ENCODE measurements at places on chromosomes 13 and 19.

GRCh38 chr13:114095486-114095885 is 36.9 kb downstream of the RASA3 start:
- DNase-seq = peak; percentile 20

DNA sequence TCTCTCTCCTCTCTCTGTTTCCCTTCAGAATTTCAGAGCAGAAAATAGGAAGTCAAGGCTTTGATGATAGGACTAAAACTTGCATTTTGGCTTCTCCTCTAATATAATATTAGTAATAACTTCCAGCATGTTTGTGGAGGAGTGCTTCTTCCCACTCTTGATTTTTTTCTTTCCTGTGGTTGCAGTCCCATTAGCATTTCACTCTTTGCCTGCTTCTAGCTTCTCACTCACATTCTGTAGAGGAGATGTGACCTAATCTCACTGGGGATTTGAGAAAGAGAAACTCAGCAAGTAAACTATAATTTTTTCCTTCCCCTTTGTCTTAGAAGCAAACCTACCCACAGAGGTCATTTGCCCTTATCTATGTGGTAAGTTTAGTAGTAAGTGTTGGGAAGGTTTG is 169.4 kb upstream of the HTR2A start:
- no peak for DNase-seq

DNA sequence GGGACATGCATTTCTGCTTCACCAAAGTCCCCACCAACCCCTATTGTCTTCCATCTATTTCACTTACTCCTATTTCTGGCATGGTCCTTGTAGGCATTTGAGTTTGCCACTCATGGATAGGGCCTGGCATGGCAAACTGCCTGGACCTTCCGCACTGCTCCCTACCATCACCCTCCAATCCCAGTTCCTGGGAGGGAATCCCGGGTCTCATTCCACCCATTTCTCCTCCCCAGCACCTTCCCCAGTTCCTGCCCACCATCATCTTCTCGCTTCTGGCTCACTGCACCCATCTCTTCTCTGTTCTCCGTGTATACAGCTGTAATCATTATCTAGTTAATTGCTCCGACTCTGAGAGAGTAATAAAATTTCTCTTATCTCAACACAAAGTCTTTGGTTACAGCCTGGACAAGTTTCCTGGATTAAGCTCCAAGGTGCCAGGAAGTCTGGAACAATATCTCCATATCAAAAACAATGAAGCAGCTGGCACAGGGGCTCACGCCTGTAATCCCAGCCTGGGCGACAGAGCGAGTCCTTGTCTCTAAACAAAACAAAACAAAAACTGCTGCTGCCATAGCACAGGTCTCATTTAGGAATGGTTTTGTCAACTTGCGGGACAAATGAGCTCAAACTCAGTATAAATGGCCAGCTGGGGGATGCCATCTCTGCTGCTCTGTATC is 17.0 kb upstream of the COX7A1 start:
- no peak for DNase-seq

DNA sequence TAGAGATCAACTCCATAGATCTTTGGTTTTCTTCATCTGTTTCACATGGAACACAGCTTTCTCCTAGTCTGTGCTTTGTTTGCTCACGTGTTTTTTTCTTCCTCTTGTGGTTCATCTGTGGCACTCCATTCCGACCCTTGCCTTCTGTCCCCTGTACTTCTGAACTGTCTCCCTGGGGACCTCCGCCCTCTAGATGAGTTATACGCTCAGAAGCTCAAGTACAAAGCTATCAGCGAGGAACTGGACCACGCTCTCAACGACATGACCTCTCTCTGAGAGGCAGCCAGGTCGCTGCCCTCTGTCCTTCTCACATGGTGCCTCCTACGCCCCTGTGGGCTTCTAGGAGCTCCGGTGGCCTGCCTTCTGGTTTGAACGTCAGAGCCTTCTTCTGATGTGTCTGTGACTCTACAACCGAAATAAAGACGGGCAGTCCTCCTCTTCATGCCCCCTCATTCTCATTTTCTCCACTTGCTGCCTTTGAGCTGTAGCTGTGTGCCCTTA is 16.6 kb upstream of the RAB8A start:
- DNase-seq = no peak

DNA sequence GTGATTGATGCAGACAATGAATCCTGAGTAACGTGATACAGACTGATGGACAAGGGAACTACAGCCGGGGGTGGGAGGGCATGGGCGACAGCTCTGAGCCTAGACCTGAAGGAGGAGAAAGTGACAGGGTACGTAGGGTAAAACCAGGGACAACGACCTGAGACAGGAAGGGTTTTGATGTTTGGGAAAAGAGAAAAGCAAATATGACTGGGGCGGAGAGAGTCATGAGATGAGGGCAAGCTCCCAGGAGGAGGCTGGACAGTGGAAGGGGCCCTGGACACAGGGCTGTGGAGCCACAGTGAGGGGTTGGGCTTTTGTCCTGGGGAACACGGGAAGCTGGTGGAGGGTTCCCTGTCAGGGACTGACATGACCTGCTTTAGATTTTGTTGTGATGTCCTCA is 34.2 kb downstream of the ZNF611 start:
- no peak for DNase-seq

GRCh38 chr13:97120976-97121375 is 101.2 kb upstream of the MBNL2 start:
- DNase-seq = no peak

- DNase-seq = no peak
Measured at GRCh38 chr13:94997126-94997525, 284.8 kb upstream of the SOX21 start.

DNA sequence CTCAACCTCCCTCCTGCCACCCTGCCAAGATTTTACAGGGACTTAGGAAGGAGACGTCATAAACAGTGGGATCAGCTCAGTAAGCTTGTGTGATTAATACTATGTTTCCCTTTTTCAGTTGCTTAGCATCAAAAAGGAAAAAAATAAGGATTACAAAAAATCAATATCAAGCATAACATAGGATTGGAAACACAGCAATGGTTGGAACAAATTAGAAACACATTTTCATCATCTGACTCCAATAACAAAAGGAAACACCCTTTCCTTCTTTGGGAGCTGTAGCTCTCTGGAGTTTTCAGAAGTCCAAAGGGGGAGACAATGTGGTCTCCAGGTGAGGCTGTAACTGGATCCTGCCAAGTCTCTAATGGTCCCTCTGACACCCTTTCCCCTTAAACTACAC is 233.4 kb downstream of the B3GLCT start:
- DNase-seq = no peak

GRCh38 chr13:41162151-41162550 is 29.5 kb upstream of the KBTBD6 start:
- DNase-seq = no peak

- DNase-seq = no peak
Measured at GRCh38 chr19:3360421-3361383, 5.7 kb upstream of the NFIC start.

DNA sequence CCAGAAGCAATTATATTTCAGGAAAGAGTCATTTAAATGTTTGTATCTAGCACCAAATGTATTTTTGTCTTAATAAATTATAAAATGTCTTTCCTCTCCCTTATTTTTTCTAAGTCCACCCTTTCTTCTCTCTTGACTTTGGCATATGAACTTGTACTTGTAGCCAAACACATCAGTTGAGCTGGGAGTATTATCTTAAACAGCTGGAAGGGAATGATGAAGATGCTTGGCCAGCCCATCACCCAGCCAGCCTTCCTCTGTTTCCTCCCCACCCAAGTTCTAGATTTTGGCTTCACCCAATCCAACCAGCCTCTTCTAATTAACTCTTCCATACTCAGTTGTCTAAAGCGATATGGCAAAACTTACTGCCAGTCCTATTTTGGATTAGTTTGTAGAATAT is 272.5 kb downstream of the ENOX1 start:
- no peak for DNase-seq

DNA sequence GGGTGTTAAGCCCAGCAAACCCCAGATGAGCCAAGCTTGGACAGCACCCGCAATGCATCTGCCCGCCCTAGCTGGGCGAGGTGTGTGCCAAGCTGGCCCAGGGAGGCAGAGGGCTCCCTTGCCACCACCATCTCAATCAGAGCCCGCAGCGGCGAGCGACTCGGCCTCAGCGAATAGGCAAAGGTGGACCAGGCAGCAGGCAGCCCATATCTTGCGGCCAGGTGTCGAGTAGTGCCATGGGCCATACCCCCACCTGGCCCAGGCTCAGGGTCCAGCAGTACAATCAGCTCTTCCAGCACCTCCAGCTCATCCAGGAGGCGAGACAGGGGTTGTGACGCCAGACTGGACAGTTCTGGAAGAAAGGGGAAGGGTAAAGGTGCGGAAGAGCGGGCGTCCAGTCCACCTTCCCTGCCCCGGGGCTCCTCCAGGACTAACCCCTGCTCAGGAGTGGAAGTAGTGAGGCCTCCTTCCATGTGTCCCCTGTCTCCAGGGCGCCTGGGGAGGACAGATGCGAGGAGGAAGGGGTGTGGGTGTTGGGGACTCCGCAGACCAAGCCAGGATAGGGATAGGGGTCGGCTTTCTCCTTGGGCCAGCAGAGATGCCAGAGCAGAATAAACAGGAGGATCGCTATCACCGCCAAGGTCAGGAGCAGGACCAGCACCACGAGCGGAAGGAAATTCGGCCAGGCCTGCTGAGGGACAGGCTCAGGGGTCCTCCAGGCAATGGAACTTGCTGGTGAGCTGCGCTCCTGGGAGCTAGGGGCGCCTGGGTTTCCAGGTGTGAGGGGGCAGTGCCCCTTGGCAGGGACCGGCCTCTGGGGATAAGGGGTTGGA is 2.8 kb downstream of the IGFLR1 start:
- no peak for DNase-seq

DNA sequence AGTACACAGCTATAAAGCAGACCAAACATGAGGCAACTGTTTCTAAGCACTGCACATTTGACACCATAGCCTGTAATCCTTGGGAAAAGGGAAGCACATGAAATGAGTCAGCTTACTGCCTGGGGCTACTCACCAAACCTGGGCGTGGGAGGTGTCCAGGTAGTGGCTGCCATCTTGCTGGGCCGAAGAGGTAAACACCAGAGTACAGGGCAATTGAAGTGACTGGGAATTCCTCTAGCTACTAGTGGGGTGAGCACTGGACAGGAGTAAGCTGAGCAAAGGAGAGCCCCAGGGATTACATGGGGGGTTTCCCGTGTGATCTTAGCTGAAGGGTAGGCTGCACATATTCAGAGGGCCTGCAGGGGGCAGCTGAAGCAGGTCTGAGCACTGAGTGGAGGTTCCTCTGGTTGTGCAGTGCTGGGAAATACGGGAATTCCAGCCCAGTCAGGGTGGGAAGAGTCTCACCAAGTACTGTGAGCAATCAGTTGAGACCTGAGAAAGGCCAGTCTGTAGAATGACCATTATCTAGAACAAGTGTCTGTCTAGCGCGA is 140.5 kb downstream of the SLC7A1 start:
- no peak for DNase-seq

DNA sequence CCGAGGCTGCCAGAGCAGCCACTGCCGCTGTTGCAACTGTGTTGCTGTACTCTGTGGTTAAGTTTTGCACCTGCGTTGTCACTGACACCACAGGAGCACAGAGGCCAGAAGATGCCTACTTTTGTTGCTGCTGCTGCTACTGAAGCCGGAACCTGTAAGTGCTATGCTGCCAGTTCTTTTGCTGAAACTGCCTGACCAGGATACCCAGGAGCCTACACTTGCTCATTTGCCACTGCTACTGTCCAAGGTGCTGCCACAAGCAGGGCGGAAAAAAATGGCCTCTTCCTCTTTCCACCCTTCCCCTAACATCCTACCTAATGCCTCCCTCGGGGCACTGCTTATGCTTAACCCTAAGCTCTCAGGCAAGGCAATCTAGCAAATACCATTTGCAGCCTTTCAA is 29.0 kb upstream of the NBEA start:
- no peak for DNase-seq

Data from breast epithelium (tissue), 4 donors.